Sigmoid colon (tissue), 7 donors: ENCODE measurements at places on chromosomes 5 and 9. TPM values are rescaled to one million over a fixed set of nuclear protein-coding genes. Genes with fewer than 3 reads are reported as not detected.

DNA sequence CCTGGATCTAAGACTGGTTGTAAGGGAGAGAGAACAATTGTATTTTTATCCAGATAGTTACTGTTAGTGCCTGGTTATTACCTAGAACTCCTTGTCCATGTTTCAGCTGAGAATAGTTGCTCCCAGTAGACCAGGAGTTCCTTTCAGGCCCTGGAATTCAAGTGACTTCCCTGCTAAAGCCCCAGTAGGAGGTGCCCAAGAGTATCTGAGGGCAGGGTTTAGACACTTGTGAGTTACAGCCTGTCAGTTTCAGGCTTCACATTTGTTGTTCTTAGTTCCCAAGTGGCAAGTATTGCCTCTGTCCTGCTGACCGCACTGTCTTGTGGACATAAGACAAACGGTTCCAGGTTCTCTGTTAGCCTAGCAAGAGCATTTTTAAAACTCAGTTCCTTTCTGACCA, 743.9 kb upstream of the SEMA6A start:
- H3K27ac ChIP-seq = no peak overlapping the region
- no peak for DNase-seq
- H3K36me3 ChIP-seq = no peaks in the 10 kb centered on the region
- H3K27me3 ChIP-seq = no peaks in the 10 kb centered on the region
- H3K4me1 ChIP-seq = no peaks in the 10 kb centered on the region

DNA sequence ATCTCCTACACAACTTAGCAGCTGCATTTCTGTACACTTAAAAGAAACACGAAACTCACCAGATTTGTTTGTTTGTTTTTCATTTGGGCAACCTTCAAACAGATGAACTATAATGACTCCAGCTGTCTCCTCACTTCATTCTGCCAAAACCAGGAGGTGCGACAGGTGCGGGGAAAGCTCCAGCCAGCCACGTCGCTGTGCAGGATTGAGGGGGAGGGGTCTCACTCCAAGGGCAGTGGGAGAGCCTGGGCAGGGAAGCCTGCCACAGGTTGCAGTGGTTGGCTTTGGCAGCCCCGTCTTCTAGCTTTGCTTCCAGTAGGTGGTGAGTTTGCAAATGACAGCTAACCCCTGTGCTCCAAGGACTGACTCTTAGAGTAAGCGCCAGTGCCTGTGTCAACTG, 215.8 kb downstream of the CEMIP2 start:
- no peaks in the 10 kb centered on the region for H3K4me1 ChIP-seq
- H3K27me3 ChIP-seq = peaks cover 9% of the 10 kb centered on the region
- no peak overlapping the region for H3K27ac ChIP-seq
- no peak for DNase-seq

SH3TC2 gene
- 8.3 TPM for total RNA-seq

GRCh38 chr9:134361843-134362414, 35.7 kb downstream of the RXRA start:
- peaks cover 73% of the 10 kb centered on the region for H3K4me1 ChIP-seq
- DNase-seq = no peak
- H3K36me3 ChIP-seq = no peaks in the 10 kb centered on the region
- no peak overlapping the region for H3K27ac ChIP-seq
- H3K4me3 ChIP-seq = no peak overlapping the region

DNA sequence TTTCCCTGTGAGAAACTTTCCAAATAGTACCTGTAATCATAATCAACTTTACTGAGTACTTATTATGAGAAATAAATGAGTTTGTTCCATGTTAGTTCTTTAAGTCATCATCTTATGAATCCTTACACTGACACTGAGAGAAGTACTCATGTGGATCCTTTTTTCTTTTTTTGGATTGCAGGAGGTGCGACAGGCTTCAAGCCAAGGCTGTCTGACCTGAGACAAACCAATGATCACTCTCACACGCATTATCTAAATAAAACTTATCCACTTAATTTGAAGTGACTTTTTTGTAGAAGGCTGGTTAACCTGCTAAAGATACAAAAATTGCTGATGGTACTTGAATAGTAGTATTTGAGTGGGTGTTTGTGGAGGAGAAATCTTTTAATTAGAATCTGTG, 39.5 kb downstream of the JAKMIP2 start:
- H3K27me3 ChIP-seq = no peaks in the 10 kb centered on the region
- H3K27ac ChIP-seq = no peak overlapping the region
- H3K4me1 ChIP-seq = peaks cover 16% of the 10 kb centered on the region
- DNase-seq = no peak
- no peak overlapping the region for H3K4me3 ChIP-seq
- no peaks in the 10 kb centered on the region for H3K36me3 ChIP-seq

DNA sequence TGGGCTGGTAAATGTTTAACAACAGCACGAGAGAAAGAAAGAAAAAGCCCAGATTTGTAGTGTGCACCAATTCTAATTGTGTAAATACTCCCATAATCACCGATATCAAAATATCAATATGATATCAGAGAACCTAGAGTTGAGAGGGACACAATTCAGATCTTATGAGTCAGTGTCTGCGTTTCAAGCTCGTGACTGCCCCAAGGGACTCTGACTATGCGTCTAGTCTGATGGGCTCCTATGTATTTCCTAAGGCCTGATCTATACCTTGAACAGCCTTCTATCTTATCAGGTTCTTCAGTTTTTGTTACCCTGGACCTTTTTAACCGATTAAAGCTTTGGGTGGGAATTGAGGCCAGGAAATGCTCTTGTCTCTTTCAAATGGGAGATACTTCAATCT, 243.0 kb upstream of the SLC24A2 start:
- no peaks in the 10 kb centered on the region for H3K36me3 ChIP-seq
- H3K27me3 ChIP-seq = no peaks in the 10 kb centered on the region
- H3K4me1 ChIP-seq = peaks cover 11% of the 10 kb centered on the region
- DNase-seq = no peak
- H3K27ac ChIP-seq = no peak overlapping the region
- H3K4me3 ChIP-seq = no peak overlapping the region

- no peaks in the 10 kb centered on the region for H3K36me3 ChIP-seq
- no peaks in the 10 kb centered on the region for H3K27me3 ChIP-seq
- peaks cover 6% of the 10 kb centered on the region for H3K4me1 ChIP-seq
- no peak overlapping the region for H3K27ac ChIP-seq
- DNase-seq = no peak
These were observed 34.4 kb downstream of the TTLL11 start for GRCh38 chr9:122058709-122059108.

- peaks cover 32% of the 10 kb centered on the region for H3K4me1 ChIP-seq
- no peak overlapping the region for H3K4me3 ChIP-seq
- no peaks in the 10 kb centered on the region for H3K36me3 ChIP-seq
- H3K27ac ChIP-seq = peak overlapping the region; percentile 41
- H3K27me3 ChIP-seq = no peaks in the 10 kb centered on the region
These were observed 48.2 kb downstream of the DBH start for GRCh38 chr9:133684121-133684935.

- no peaks in the 10 kb centered on the region for H3K36me3 ChIP-seq
- peak; percentile 68 for DNase-seq
- no peak overlapping the region for H3K27ac ChIP-seq
- H3K4me3 ChIP-seq = no peak overlapping the region
- H3K27me3 ChIP-seq = no peaks in the 10 kb centered on the region
These were observed 13.1 kb upstream of the IFNA5 start for GRCh38 chr9:21317956-21318923.

GRCh38 chr9:130518943-130519799, 60.2 kb upstream of the FUBP3 start:
- H3K27me3 ChIP-seq = no peaks in the 10 kb centered on the region
- H3K4me3 ChIP-seq = no peak overlapping the region
- no peak overlapping the region for H3K27ac ChIP-seq
- DNase-seq = no peak

ZFR gene
- 71.8 TPM for total RNA-seq

DNA sequence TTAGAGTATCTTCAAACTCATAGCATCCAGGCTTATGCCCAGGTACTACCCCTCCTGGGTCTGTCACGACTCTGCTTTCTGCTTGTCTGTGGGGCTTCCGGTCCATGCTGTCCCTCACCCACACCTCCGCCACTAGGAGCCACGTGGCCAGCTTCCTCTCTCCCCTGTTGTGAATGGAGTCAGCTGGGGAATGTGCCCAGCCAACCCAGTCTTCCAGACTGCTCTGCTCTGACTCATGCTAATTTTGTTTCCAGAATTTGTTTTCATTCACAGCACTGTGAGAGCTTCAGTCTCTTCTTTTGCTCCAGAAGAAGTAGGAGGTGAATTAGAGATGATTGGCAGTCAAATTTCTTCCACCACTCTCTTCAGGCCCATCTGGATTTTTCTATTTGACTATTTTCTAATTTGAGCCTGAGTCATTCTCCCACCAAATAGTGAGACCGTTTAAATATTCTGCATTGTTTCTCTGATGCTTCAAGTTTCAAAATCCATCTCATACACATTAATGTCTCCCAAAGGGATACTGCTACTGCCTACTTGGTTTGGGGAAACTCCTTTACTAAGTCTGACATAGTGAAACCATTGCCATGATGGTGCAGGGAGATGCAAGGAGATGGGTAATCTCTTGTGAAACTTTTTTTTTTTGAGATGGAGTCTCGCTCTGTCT, 424.1 kb upstream of the KIF2A start:
- no peak overlapping the region for H3K4me3 ChIP-seq
- no peaks in the 10 kb centered on the region for H3K27me3 ChIP-seq
- no peak overlapping the region for H3K27ac ChIP-seq
- H3K4me1 ChIP-seq = no peaks in the 10 kb centered on the region

- H3K27ac ChIP-seq = no peak overlapping the region
- H3K36me3 ChIP-seq = no peaks in the 10 kb centered on the region
- no peak for DNase-seq
- no peaks in the 10 kb centered on the region for H3K27me3 ChIP-seq
These were observed 1350.1 kb upstream of the ACO1 start for GRCh38 chr9:31034311-31034710.

GRCh38 chr5:43203373-43203772, 11.3 kb downstream of the NIM1K start:
- H3K36me3 ChIP-seq = no peaks in the 10 kb centered on the region
- H3K27ac ChIP-seq = no peak overlapping the region
- DNase-seq = no peak
- no peaks in the 10 kb centered on the region for H3K27me3 ChIP-seq
- no peak overlapping the region for H3K4me3 ChIP-seq

FOXD4L6 gene
- total RNA-seq = not detected

GRCh38 chr5:78753093-78753531, 104.5 kb upstream of the LHFPL2 start:
- H3K27ac ChIP-seq = no peak overlapping the region
- peaks cover 3% of the 10 kb centered on the region for H3K4me1 ChIP-seq
- DNase-seq = no peak
- H3K36me3 ChIP-seq = no peaks in the 10 kb centered on the region

CDH10 gene
- total RNA-seq = 0.33 TPM

DNA sequence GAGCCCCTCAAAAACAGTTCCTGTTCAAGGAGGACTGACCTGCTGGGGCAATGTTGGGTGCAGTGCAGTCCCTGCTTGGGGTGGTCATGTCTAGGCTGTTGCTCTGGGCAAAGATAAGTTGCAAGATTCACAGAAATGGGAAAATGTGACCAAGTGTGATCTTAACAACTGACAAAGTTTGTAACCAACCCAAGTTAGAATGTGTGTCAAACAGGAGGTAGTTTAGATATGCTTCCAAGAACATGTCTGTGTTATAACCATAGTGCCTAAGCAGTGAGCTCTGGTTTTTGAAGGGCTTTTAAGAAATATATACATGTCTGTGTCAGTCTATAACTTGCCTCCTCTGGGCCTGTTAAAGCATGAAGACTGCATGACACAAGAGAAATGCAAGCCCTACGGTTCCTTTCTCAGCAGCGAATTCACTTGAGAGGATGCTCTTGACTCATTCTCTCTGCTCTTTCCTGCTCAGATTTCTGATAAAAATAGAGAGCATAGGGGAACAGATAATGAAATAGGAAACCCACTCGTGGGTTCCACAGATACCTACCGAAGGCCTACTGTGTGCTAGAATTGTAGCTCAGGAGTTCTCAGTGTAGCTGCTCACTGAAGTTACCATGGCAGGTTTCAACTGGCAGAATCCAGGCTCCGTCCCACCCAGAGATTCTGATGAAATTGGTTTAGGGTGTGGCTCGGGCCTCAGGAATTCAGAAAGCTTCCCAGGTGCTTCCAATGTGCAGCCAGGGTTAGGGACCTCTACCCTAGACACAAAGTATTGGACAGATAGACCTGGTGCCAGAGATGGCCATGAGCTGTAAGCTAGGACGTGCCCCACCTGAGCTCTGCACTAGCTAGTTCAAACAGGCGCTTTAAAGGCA, 52.4 kb downstream of the ARHGEF37 start:
- DNase-seq = peak; percentile 17
- no peaks in the 10 kb centered on the region for H3K36me3 ChIP-seq
- no peak overlapping the region for H3K27ac ChIP-seq

ITGA2 gene
- 1.4 TPM for total RNA-seq

GRCh38 chr5:177142098-177142611, 8.6 kb downstream of the NSD1 start:
- no peaks in the 10 kb centered on the region for H3K27me3 ChIP-seq
- no peak overlapping the region for H3K27ac ChIP-seq
- H3K4me1 ChIP-seq = peaks cover 37% of the 10 kb centered on the region
- H3K36me3 ChIP-seq = peaks cover 4% of the 10 kb centered on the region

DNA sequence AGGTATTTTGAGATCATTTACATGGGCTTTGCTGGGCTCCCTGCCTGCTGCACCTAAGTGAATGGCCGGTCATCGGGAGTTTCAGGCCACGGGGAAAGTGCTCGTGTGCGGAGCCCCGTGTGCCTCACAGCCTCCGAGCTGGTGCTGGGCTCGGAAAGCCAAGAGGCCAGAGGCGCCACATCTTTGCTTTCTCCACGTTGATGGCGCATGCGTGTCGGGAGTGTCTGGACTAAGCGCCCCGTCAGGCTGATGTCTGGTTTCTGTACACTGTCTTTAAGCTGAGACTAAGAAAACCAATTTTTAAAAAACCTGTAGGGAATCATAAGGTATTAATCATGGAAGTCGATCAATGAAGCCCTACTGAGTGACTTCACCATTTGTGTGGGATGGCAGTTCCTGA, 69.1 kb downstream of the OTULIN start:
- no peak for DNase-seq
- H3K27ac ChIP-seq = no peak overlapping the region
- peaks cover 3% of the 10 kb centered on the region for H3K36me3 ChIP-seq

DNA sequence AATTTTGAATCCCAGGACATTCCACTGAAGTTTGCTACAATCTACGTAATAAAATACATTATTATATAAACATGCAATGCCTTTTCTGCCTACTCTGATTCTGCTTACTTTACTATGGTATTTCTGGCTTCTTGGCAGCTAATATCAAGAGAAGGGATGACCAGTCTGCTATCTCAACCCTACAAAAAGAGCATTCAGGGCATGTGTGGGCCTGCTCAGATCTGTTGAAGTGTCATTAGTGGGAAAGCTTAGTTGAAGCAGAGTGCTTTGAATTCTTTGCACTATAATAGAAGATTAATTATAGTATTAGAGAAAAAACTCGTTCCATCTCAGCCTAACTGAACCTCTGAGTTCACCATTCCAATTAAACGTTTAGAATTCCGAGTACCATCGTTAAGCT, 339.5 kb upstream of the ISL1 start:
- H3K27ac ChIP-seq = no peak overlapping the region
- no peaks in the 10 kb centered on the region for H3K27me3 ChIP-seq
- no peak for DNase-seq
- H3K4me1 ChIP-seq = no peaks in the 10 kb centered on the region

- no peaks in the 10 kb centered on the region for H3K36me3 ChIP-seq
- DNase-seq = no peak
These were observed 308.6 kb downstream of the ADAMTS6 start for GRCh38 chr5:65173130-65173525.
